Sigmoid colon (tissue), 7 donors: ENCODE measurements at places on chromosomes 4 and X. TPM values are rescaled to one million over a fixed set of nuclear protein-coding genes. Genes with fewer than 3 reads are reported as not detected.

- no peak for DNase-seq
Measured at GRCh38 chrX:48505481-48505880, 3.3 kb upstream of the PORCN start.

DNA sequence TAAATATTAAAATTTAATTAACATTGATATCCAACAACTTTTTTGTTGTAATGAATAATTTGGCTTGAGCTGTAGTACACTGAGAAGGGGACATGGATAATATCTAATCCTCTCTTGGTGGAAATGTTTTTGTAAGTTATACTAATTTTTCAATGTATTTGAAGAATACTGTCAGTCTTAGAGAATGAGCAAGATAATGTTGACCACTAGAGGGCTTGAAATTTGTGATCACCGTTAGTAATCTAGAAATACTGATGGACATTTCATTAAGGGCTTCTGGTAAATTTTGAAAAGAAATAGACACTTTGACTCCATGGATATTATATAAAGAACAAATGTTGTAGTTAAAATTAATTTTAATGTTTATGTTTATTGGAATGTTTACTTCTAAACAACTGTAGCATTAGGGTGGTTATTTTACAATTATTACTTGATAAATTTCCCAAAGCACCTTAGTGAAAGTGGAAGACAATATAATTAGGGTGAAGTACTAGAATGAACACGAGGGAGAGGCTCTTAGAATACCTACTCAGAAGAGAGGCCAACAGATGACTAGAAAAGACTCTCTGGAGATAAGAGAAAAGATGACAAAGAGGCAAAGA is 20.0 kb upstream of the CAMK2D start:
- DNase-seq, result no peak

GRCh38 chr4:76744241-76744921 is 153.6 kb downstream of the SOWAHB start:
- DNase-seq, result no peak

DNA sequence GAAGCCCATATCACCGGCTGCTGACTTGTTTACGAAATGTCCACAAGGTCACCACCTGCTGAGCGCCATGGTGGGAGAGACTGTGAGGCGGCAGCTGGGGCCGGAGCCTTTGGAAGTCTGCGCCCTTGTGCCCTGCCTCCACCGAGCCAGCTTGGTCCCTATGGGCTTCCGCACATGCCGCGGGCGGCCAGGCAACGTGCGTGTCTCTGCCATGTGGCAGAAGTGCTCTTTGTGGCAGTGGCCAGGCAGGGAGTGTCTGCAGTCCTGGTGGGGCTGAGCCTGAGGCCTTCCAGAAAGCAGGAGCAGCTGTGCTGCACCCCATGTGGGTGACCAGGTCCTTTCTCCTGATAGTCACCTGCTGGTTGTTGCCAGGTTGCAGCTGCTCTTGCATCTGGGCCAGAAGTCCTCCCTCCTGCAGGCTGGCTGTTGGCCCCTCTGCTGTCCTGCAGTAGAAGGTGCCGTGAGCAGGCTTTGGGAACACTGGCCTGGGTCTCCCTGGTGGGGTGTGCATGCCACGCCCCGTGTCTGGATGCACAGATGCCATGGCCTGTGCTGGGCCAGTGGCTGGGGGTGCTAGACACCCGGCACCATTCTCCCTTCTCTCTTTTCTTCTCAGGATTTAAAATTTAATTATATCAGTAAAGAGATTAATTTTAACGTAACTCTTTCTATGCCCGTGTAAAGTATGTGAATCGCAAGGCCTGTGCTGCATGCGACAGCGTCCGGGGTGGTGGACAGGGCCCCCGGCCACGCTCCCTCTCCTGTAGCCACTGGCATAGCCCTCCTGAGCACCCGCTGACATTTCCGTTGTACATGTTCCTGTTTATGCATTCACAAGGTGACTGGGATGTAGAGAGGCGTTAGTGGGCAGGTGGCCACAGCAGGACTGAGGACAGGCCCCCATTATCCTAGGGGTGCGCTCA is 8.7 kb upstream of the MSANTD1 start:
- DNase-seq, result no peak

GRCh38 chr4:89899854-89900253 is 5.2 kb downstream of the MMRN1 start:
- DNase-seq, result no peak

IQCM gene
- not detected for total RNA-seq

DMRTC1 gene
- not detected for total RNA-seq

- DNase-seq, result peak; percentile 52
Measured at GRCh38 chr4:128416921-128417320, 129.3 kb upstream of the PGRMC2 start.

AMBN gene
- not detected for total RNA-seq

GPRASP1 gene
- total RNA-seq, result 13.6 TPM

GRCh38 chr4:124934916-124935315 is 222.4 kb upstream of the ANKRD50 start:
- DNase-seq, result no peak

DNA sequence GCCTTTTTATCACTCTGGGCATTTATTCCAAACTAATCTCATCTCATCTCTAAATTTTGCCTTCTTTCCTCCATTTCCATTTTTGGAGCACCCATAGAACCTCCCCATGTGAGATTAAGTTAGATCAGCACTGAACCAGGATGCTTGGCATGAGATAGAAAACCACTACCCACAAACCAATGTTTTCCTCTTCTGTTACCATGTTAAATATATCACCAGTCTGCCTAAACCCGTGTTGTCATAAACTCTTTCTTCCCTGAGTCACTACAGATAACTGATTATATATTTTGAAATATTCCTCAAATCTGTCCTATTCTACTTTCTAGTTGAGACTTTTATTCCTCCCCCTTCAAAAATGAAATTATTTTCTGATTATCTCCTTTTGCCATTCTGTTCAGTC is 37.6 kb downstream of the GABRB1 start:
- DNase-seq, result no peak

GRCh38 chr4:141609243-141609642 is 27.1 kb upstream of the IL15 start:
- DNase-seq, result no peak

DNA sequence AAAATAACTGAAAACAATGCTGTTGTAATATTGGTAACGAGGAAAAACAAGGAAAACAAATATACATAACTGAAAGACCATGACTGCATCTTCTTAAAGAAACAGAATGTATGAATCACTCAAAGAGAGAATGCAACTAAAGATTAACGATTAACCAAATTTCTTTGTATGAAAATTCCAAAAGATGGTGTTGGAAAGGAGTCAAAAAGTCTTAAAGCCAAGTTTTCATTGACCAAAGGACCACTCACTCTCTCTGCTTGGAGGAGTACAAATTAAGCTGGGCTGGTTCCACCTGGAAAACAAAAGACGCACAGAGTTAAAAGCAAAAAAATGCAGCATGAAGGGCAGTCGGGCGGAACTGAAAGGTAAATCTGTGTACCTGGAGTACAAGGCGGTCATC is 1.8 kb downstream of the DCAF12L1 start:
- DNase-seq, result no peak

GRCh38 chrX:153945956-153946943 is 1.8 kb upstream of the RENBP start:
- no peak for DNase-seq

SCRG1 gene
- total RNA-seq, result 4.8 TPM

DNA sequence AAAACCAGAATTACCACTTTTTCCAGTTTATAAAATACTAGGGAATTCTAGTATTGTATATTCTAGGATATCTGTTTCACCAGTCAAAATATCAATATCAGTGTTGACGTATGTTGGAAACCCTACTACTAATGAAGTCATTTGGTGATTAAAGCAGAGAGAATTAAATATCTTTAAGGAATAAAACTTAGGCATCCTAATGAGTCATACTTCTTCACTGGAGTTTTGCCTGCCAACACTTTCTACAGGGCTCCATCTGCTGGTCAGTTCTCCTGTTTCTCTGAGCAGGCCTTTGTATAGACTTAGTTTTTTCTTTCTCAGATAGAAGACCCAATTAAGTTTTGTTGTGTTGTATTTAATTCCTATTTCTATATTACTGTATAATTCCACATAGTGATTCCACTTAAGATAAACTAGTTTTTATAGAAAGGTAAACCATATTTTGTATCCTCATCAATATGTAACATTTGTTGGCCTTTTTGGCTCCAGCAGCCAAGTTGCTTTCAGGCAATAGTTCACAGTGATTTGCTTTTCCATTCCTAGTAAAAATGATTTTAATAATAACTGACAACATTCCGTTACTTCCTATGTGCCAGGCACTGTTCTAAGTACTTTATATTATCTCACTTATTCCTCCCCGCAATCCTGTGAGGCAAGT is 3.5 kb downstream of the AP1AR start:
- peak; percentile 74 for DNase-seq

NUDT11 gene
- total RNA-seq, result 4.5 TPM

DNA sequence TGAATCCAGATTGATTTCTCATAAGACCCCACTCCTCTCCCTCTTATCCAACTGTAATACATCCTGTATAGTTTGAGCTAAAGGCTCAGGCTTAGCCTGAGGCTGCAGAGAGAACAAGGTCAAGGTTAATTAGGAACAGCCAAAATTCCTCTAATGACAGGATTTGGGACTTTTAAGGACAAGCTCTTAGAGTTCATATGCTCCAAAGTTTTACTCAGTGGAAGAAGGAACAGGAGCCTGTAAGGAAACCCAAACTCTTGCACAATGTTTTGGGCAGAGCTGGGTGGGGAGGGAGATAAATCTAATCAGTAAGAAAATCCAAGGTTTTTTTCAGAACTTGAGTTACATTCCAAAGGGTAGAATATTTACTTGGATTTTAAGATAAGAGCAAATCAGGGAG is 238.8 kb downstream of the QDPR start:
- no peak for DNase-seq

- DNase-seq, result peak; percentile 82
Measured at GRCh38 chrX:11341274-11342201, 48.3 kb downstream of the AMELX start.

DNA sequence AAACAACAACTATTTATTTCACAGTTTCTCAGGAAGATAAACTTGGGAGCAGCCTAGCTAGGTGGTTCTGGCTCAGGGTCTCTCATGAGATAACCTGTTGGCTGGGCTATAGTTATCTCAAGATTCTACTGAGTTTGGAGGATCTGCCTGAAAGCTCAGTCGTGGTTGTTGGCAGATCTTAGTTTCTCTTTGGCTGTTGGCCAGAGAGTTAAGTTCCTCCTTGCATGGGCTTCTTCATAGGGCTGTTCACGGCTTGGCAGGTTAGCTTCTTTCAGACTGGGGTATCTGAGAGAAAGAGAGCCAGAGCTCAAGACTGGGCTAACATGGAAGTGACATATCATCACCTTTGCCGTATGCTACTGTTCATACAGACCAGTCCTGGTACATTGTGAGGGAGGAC is 28.7 kb downstream of the SEC24B start:
- DNase-seq, result no peak

- DNase-seq, result no peak
Measured at GRCh38 chr4:146442801-146443200, 78.9 kb downstream of the SLC10A7 start.

GSPT2 gene
- total RNA-seq, result 3.7 TPM

- no peak for DNase-seq
Measured at GRCh38 chrX:16186380-16187007, 19.2 kb downstream of the MAGEB17 start.

SLC34A2 gene
- not detected for total RNA-seq

DNA sequence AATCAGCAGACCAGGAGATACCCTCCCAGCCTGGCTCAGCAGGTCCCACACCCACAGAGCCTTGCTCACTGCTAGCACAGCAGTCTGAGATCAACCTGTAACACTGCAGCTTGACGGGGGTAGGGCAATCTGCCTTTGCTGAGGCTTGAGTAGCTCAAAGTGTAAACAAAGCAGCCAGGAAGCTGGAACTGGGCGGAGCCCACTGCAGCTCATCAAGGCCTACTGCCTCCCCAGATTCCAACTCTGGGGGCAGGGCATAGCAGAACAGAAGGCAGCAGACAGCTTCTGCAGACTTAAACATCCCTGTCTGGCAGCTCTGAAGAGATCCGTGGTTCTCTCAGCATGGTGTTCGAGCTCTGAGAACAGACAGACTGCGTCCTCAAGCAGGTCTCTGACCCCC is 15.1 kb upstream of the GABRA2 start:
- DNase-seq, result no peak

DNA sequence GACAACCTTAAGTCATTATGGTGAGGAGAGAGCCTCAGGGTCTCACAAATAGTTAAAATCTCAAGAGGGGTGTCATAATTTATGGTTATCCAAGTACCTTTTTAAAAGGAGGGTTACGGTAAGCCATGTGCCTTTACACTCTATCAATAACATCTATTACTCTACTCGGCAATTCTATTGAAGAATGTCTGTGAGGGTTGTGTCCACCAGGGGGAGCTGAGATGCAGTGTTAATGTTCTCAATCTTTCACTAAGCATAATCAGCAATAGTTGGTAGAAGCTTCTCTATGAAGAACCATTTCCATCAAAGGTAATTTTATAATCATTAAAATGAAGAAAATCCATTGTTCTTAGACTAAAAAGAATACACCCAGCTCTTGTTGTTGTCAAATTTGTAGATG is 457.4 kb downstream of the CENPC start:
- no peak for DNase-seq

DNA sequence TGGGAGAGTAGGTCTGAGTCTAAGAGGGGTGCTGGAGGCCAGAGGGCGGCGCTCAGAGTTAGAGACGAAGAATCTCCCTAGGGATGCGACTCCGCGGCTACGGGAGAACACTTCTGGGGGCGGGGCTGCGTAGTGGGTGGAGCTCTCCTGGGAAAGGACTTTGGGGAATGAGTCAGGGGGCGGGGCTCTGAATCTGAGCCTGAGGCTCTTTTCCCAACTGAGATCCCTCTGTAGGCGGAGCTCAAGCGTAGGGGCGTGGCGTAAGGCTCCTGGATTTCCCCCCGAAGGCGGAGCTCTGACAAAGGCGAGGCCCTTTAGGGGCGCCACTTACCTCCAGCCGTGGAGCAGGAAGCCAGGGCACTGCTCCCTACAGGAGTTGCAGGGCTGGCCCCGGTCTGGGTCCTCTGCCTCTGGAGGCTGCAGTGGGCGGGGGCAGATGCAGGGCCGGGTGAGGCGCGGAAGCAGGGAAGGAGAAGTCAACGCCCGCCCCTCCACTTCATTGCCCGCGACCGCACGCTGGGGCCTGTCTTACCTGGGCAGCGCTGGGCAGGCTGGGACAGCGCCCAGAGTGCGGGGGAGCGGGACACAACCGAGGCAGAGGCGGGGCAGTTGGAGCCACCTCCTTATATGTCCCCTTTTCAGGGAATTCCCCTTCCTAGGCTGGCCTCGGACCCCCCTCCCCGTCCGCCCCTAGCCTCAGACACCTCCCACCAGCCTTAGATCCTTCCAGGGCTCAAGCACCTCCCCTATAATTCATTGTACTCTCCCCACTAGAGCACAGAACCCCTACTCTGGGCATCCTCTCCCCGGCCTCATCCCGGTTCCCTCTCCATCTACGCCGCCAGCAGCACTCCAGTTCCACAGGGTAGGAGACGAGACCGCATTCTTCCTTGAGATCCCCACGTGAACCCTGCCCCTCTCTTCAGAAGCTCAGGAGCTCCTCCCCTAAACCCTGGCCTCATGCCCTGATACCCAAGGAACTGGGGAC is 1.6 kb downstream of the PRICKLE3 start:
- peak; percentile 97 for DNase-seq

METTL14 gene
- total RNA-seq, result 54.6 TPM
